ENCODE measurements at places on chromosomes 13 and 19.

- DNase-seq, result no peak
Observed at GRCh38 chr13:71634182-71634581, 232.8 kb downstream of the DACH1 start.

GRCh38 chr19:49984491-49984890, 23.5 kb upstream of the SIGLEC11 start:
- DNase-seq, result no peak

DNA sequence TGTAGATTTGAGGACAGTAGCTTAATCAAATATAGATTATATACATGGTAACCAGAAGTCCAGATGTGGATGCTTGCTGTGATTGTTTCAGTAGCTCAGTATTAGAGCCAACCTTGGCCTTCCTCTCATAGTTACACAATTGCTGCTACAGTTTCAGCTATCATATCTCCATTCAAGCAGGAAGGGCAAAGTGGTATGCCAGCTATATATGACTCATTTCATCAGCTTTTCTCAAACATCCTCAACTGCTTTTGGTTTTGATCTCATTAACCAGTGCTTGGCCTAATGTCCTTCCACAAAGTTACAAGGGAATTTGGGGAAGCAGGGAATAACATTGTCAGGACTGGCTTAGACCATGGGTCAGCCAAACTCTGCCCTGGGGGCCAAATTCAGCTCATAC, 73.0 kb upstream of the MAB21L1 start:
- DNase-seq, result no peak

DNA sequence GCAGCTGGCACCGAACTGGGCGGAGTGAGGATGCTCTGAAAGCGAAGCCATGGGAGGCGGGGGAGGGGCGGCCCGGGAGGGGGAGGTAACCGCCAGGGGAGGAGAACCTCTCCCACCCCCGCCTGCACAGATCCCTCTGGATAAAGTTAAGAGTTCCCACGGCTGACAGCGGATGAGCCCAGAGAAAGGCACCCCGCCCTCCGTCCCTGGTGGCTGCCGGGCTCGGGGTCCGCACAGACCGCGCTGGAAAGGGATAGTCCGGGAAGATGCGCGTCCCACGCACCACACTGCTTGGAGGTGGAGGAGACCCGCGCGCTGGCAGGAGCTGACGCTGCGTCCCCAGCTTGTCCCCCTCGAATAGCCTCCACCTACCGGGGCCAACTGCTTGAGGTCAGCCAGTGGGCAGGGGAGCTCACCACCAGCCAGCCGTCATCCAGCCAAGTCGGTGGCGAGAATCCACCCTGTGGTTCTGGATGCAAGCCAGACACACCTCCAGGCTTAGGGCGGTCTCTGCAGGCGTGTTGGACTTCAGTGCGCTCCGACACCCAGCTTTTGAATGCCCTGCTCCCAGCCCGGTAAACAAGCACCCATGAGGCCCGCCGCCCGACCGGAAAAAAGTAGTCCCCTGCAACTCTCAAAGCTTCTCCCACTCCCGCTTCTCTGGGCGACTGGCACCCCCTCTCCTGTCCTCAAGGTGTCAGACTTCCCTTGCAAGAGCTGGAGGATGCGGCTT, at the start of gene TRPC4:
Gene TRPC4 (minus strand): TSS at position 17 of the 733 bp plus-strand sequence. CDS start 86,439 bp downstream, outside the sequence.
- DNase-seq, result no peak

- DNase-seq, result no peak
Observed at GRCh38 chr13:44280456-44280855, 93.2 kb upstream of the SERP2 start.

- peak; percentile 15 for DNase-seq
Observed at GRCh38 chr19:47176627-47177090, 46.0 kb downstream of the SAE1 start.

GRCh38 chr13:66560189-66560588, 669.9 kb downstream of the PCDH9 start:
- DNase-seq, result no peak

DNA sequence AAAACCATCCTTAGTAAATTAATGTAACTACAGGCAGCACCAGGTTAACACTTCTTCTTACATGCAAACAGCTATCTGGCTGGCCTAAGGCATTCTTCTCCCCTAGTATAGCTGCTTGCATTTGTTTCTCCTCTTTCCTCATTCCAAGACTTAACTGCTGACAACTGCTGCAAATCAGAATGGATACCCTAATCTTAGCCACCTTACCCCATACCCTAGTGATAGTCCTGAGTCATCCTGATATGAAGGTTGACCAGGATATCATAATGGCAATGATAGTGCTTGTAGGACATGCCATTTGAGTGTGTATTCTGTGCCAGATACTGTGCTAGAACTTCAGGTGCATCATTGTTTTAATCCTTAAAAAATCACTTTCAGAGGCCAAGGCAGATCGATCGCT, 138.2 kb upstream of the MAB21L1 start:
- no peak for DNase-seq

GRCh38 chr19:6700586-6701316, 19.7 kb downstream of the C3 start:
- no peak for DNase-seq

- no peak for DNase-seq
Observed at GRCh38 chr19:4521170-4521887, 3.0 kb upstream of the PLIN4 start.

DNA sequence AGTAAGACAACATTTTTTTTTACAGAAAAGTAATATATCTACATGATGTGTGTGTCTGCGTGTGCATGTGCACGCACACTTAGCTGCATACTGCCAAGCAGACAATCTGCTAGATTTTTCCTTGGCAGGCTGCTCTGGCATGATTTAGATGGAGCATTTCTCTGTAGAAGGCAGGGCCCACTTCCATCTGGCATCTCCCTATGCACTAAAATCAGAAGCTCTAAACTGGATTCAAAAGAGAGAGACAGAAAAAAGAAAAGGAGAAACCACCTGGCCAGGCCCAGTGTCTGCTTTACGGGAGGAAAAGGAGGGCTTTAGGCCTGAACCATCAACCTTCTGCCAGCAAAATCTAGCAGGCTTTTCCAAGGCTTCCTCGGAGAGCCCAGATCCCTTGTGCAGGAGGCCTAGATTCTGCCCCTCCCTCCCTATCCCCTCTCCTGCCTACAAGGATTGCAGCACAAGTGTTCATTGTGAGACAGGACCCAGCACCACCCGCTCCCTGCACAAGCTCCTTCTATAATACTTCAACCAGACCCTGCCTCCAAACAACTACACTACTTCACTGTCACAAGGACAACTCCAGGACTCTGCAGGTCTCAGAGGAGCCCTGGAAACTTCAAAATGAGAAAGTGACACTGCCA, 99.3 kb downstream of the DOCK9 start:
- no peak for DNase-seq

DNA sequence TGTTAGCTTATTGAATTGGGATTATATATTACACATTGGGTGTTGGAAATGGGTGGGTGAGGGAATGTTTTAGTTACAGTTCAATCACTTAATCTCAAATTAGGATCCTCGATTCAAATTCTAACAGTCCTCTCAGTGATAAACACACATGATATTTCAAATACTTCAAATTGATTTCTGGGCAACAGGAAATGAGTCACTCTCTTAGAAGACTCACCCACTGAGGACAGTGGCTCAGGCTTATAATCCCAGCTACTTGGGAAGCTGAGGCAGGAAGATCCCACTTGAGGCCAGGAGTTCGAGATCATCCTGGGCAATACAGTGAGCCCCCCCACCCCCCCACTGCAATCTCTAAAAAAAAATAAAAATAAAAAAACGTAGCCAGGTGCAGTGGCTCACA, 435.3 kb downstream of the KLF12 start:
- DNase-seq, result no peak

GRCh38 chr19:47074621-47075020, 26.2 kb upstream of the TMEM160 start:
- DNase-seq, result no peak

GRCh38 chr19:45217193-45217956, 27.8 kb downstream of the EXOC3L2 start:
- no peak for DNase-seq

- DNase-seq, result no peak
Observed at GRCh38 chr19:32862741-32863140, 6.8 kb downstream of the SLC7A9 start.

GRCh38 chr13:23567906-23568460, 2.2 kb upstream of the TNFRSF19 start:
- no peak for DNase-seq

DNA sequence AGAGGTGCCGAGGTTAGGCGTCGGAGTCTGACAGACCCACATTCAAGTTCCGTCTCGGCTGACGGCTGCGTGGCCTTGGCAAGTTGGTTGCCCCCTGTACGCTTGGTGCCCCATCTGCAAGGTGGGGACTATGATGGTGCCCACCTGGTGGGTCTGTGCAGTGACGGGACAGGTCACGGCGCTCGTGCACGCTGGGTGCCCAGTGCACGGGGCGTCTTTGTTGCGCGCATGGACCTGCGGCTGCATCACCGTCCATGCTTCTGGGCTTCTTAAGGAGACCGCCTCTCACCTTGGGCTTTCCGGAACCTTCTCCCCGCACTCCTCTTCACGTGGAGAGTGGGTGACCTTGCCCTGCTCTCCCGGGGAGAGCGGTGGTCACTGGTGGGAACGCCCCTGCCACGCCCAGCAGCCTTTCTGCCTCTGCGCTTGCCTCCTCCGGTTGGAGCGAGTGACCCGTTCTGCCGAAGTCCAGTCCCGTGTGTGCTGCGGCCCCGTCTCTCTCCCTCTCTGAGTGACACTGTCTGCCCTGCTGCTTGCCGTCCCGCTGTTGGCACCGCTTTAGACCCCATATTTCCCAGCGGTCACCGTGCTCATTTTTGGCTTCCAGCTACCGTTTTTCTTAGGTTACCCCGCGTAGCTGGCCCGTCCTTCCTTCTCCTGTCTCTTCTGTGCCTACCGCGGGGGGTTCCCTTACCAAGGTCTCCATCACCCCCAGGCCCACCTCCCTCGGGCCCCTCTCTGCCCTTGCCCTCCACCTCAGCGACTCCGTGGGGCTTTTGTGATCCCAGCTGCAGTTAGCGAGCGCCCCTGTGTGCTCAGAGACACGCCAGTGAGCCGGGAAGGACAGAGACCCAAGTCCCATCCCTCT, 6.4 kb downstream of the ATP11A start:
- DNase-seq, result no peak

GRCh38 chr19:9885077-9885552, 50.0 kb downstream of the PIN1 start:
- no peak for DNase-seq

DNA sequence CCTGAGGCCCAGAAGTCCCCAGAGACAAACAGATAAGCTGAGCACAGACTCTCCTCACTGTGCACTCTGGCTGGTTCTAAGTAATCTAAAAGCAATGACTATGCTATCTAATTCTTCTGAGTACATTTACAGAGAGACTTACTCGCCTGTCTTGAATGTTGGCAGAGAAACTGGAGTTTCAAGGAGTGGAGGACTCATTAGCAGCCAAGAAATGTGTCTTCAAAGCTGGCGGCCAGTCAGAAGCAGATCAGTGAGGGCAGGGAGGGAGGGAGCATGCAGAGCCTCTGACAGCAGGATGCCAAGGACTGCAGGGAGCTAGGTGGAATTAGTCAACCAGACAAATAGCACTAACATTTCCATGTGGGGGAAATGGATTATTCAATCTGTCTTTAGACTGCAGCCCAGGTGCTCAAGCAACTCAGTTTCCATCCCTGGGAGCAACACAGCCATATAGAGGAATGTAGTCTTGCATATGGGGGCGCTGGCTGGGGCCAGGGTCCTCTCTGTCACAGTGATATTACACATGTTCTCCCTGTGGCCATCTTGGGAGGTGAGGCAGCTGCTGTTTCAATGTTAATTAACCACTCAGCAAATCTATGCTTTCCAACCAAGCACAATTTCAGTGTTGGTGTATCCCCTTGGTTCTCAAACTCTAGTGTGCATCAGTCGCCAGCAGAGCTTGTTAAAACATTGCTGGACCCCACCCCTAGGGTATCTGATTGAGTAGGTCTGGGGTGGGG, 97.9 kb downstream of the CCNA1 start:
- DNase-seq, result no peak

- DNase-seq, result no peak
Observed at GRCh38 chr13:51412431-51412830, 40.4 kb downstream of the INTS6 start.

DNA sequence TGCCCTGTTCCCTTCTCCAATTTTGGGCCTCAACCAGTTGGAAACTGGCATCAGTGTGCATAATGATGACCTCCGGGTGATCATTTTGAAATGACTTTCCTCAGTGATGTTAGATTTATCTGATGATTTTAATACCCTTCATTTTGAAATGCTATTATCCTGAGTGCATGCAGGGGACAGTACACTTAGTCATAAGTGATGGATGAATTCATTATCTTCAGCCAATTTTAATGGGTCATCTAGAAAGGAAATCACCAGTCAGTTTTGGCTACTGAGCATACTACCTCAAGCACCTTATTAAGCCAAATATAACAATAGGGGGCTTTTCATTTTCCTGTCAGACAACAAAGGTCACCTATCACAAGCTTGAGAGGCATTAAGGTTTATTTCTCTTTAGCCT, 118.5 kb upstream of the MIR17HG start:
- no peak for DNase-seq

GRCh38 chr13:82729401-82729800, 1152.9 kb downstream of the SLITRK1 start:
- DNase-seq, result no peak
